Mammary epithelial cell (primary cell): ENCODE measurements at places on chromosomes 6 and 20. TPM values are rescaled to one million over a fixed set of nuclear protein-coding genes. Genes with fewer than 3 reads are reported as not detected.

SNX9 gene
- 42.5 TPM for polyA plus RNA-seq

GJA10 gene
- polyA plus RNA-seq = not detected

REM1 gene
- not detected for polyA plus RNA-seq

ELOVL2 gene
- not detected for polyA plus RNA-seq
